ENCODE measurements at places on chromosomes 12 and 14.

DNA sequence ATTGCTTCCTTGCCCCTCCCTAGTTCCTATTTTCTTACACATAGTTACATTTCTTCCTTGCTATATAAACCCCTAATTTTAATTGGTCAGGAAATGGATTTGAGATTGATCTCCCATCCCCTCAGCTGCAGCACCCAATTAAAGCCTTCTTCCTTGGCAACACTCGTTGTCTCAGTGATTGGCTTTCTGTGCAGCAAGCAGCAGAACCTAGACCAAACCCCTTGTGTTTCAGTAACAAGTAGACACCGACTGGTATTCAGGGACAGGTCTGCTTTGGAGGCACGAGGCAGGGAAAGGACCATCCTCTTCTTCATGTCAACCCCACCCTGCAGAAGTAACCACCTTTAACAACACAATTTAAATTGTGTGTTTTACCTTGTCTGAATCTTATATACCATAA is 152.6 kb downstream of the RPAP3 start:
- no peak for DNase-seq

- no peak for DNase-seq
Observed at GRCh38 chr12:18851271-18851670, 113.4 kb downstream of the CAPZA3 start.

GRCh38 chr12:50718760-50719159 is 45.1 kb upstream of the ATF1 start:
- no peak for DNase-seq

DNA sequence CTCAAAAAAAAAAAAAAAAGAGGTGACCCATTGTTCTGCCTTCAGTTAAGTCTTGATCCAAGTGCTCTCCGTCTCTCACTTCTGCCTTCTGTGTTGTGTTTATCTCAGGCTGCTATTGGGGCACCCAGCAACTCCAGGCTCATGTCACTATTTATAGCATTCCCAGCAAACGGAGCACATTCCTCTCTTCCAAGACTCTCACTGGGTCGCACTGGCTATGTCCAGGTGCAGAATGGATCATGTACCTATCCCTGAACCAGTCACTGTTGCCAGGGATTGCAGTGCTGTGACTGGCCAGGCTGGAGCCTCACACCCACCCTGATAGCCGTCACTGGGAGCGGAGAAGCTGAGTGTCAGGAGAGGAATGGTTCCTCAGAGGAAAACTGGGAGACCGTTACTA is 31.2 kb downstream of the RHOF start:
- DNase-seq: no peak

GRCh38 chr14:53925201-53925766 is 31.3 kb downstream of the BMP4 start:
- no peak for DNase-seq

DNA sequence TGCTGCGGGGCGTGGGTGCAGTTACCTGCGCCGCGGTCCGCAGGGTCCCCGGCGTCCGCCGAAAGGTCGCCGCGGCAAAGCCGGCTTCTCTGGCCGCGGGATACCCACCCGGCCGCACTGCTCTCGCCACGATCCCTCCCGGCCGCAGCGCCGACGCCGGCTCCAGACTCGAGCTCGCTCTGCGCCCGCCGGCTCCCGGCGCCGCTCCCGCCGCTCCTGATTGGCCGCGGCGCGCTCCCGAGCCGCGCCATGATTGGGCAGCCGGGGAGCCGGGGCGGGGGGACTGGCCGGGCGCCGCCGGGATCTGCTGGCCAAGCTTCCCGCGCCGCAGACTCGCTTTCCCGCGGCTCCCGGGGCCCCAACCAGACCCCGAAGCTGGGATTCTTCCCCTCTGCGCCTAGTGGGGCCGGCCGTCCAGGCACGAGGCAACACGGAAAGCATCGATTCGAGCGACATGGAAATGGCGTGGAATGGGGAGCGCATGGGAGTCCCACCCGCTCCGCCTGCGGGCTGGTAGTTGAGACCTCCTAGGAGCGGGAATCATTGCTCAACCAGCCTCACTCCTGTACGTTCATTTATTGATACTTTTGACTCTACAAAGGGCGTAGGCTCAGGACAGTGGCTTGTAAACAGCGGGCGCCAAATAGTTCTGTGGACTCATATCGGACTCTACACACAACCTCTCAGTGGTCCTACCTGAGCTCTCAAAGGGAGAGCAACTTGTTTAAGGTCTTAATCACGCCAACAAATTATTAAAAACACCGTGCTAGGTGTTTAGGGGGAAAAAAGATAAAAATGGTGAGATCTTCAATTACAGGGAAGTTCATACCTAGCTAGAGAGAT is 36.4 kb upstream of the STON2 start:
- DNase-seq: peak; percentile 60

DNA sequence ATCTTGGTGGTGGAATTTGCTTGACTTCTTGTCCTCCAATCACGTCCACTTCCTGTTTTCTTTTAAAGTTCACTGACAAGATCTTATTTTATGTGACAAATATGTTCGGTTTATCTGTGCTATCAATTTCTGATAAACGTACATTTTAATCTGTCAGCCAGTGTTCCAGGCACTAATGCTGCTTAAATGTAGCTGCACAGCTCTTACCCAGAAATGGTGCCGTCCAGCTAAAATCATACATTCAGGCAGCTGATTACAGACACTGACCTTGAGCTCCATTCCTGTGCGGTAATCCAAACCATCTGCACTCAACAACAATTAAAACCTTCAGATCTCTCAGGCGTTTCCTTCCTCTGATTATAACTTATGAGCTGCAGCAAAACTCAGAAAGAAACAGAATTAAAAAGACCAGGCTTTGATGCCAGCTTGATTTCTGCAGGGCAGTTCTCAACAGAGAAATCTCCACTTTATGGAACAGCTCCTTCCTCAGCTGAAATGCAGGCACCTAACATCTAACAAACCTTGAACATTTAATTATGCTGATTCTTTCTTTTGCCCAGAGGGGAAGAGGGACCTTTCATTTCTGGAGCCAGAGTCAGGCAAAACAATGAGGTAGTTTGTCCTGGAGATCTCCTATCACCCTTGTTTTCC is 26.4 kb upstream of the RASSF3 start:
- DNase-seq: peak; percentile 70

DNA sequence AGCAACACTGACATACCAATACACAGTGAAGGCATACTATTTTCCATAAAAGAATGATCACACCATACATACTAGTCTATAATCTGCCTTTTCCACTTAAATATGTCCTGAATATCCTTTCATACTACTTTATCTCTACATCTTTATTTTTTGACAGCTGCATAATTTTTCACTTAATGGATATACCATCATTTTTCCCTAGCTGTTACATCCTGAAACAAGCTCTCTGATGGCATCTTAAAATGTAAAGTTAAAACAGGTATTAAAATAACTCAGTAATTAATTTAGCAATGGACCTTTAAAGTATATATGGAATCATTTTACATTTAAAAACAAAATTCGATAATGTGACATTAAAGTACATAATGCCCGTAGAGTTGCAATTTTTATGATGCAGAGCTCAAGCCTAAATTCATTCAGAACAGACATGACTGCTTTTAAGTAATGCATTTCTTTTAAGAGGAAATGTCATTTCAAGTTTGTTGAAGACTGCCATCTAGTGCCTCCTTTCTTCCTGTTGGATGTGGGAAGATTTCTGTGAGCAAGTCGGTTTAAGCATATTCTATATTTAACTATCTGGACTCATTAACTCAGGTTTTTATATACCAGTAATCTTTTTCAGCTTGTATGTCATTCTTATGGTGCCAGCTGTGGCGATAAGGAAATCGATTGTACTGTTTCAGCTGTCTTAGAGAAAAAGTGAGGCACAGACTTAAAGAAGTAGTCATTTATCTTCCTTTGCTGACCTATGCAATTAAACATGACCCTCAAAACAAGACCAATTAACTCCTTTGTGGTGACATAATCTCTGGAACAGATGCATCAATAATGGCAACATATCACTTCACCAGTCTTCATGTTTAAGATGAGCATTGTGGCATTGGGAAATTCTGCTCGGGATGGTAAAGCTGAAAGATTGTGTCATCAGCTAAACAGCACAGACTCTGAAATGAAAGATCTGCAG is 20.3 kb downstream of the PRICKLE1 start:
- DNase-seq: peak; percentile 71

DNA sequence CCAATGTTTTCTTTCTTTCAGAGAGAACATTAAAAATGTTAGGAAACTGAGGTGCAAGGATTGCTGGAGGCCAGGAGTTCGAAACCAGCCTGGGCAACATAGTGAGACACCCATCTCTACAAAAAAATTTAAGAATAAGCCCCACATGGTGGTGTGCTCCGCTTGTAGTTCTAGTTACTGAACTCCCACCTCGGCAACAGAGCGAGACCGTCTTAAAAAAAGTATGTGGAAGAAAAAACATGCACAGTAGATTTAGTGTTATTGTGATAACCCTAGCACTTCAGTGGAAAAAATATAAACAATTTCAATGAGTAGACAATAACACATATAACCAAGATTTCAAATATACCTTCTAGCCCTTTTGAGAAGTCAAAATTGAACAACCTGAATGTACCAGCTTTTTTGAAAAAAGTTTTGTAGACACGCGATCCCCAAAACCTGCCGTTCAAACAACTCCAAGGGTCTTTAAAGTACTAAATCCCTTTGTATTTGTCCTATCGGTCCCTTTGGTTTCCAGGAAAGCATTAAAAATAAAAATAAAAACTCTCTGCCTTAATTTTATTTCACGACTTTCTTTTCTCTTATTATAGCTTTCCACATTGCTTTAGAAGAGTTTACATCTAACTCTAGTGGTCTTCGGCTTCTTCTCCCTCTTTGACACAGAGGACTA is 1.0 kb upstream of the ANO6 start:
- peak; percentile 43 for DNase-seq

- DNase-seq: no peak
Observed at GRCh38 chr12:5537771-5538170, 105.9 kb downstream of the NTF3 start.

GRCh38 chr14:60544659-60545058 is 35.7 kb downstream of the SIX6 start:
- DNase-seq: no peak

All from iris pigment epithelial cell (primary cell).